ENCODE measurements at places on chromosomes 3 and 15. TPM values are rescaled to one million over a fixed set of nuclear protein-coding genes. Genes with fewer than 3 reads are reported as not detected.

EPHB1 gene
- total RNA-seq: 5.0 TPM

SOX14 gene
- not detected for total RNA-seq

PDZRN3 gene
- 66.5 TPM for total RNA-seq

TMEM212 gene
- total RNA-seq: not detected

IRAK2 gene
- 3.8 TPM for total RNA-seq

DNA sequence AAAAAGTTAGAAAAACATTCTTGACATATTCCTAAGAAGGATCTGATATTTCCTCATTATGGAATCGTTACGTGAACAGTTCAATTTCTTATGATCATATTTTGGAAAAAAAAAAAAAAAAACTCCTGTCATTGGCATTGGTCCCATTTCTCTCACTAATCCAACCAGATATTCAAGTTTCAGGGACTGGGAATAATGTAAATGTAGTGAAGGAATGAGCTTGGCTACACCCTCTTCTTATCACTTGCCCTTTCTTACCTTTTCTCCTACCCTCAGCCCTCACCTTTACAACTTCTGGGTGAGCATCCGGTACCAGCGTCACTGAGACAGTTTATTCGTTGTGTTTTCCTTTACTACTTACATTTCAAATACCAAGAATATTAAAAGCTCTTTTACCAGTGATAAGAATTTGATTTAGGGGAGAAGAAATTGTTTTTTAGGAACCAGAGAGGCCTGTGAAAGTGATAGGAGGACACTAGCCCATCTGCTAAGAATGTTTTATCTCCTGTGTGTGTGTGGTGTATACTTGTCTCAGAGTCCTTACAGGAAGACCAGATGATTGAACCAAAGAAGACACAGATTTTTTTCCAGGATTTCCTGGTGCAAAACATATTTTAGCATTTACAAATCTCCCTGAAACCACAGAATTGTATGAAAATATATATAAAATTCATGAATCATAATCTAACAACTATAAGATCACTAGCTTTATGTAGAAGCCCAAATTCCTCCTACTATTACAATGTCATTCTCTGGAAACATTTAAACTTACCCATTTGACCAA is 946.7 kb downstream of the ZPLD1 start:
- no peak for DNase-seq

- DNase-seq: no peak
Measured at GRCh38 chr15:27527490-27528067, 556.6 kb downstream of the GABRG3 start.

- no peak for DNase-seq
Measured at GRCh38 chr15:35654332-35654731, 108.4 kb upstream of the DPH6 start.

GRCh38 chr3:40079203-40079846 is 230.2 kb upstream of the EIF1B start:
- peak; percentile 91 for DNase-seq

GRCh38 chr15:80061582-80061981 is 2.1 kb downstream of the ZFAND6 start:
- no peak for DNase-seq

- no peak for DNase-seq
Measured at GRCh38 chr15:91521996-91522395, 331.5 kb upstream of the SLCO3A1 start.

DNA sequence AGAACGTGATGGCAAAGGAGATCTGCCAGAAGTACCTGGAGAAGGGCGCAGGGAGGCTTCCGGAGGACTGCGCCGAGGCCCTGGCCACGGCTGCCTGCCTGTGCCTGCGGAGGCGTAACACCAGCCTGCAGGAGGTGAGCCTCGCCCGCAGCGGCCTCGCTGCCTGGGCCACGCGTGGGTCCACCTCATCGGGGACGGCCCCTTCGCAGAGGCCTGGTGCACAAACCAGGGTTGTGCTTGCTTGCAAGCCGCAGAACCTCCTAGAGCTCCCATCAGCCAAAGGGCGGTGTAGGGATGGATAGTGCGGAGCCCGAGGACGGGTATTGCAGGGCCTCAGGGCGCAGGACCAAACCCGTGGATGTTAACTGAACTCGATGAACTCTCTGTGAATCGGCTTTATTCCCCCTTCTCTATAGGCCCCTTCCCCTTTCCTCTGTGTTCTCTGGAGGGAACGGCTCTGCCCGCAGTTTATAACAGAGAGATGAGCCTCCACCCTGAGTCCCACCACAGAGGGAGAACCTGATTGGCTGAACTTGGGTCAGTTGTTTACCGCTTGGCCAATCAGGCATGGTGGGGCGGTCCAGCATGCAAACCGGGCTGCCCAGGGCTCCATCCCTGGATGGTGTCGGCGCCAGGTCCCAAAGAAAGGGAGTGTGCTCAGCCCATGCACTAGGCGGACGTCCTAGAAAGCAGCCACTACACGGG is 13.6 kb upstream of the TATDN2 start:
- no peak for DNase-seq
